Stimulated activated CD4-positive, alpha-beta T cell treated with anti-CD3 and anti-CD28 coated beads, Interleukin-15, amount 100 ng/mL, for 48 hours (primary cell): ENCODE measurements at places on chromosomes 3 and 15.

DNA sequence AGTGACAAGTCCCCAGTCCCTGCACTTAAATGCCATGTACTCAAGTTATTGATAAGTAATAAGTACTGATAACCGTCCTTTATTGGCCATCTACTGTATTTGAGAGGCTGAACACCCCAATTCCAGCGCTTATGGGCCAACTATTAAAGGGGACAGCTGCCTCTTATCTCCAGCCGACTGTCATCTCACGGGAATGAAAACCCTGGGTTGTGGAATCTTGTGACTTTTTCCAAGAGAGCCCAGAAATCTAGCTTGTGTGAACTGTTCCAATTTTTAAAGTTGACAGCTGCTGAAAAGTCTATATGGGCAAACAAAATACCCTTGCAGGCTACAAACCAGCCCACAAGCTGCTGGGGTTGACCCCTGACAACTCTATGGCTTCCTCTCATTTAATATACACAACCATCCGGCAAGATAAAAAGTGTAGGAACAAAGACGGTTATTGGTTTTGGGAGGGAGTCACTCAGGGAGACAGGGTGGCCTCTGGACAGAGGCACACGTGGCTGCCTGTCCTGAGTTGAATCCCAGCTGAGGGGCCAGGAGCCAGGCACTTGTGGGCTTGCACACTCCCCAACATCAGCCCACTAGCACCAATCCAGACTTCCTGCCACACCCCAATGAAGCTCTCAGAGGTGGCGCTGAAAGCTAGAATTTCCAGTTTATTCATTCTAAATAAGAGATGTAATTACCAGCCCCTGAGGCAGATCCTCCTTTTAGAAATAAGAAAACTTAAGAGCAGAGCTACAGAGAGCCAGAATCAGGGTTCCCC is 16.2 kb downstream of the SPSB4 start:
- no peak for DNase-seq

DNA sequence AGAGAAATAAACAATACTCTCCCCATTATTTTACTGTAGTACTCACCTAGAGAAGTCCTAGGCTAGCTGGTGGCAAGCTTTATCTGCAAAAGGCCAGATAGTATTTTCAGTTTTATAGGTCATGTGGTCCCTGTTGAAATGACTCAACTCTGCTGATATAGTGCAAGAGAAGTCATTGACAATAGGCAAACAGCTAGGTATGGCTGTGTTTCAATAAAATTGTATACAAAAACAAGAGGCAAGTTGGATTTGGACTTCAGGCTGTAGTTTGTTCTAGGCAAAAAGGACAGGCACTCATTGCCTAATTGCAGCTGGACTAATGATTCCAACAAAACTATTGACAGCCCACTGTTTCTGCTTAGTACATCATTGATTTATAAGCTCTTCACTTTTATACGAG is 328.0 kb upstream of the PDZRN3 start:
- DNase-seq, result no peak

GRCh38 chr3:101732240-101732641 is 7.8 kb downstream of the CEP97 start:
- no peak for DNase-seq

GRCh38 chr3:130935761-130936492 is 42.0 kb downstream of the ATP2C1 start:
- no peak for DNase-seq

DNA sequence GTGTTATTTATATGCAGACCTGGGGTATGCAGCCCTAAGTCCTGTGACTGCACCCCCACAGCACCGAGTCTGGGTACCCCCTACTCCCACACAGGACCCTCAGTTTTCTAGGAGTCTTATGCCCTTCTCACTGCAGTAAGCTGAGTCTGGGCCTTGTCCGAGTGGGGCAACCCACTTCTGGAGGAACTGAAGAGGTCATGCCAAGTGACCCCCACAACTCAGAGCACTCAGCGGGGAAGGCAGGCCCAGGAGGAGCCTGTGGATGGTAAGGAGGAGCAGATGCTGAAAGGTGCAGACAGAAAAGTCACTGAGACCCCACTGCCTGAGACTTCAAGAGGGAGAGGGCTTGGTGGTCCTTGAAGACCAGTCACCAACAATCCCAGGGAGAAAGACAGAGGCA is 56.1 kb upstream of the FGD5 start:
- no peak for DNase-seq

DNA sequence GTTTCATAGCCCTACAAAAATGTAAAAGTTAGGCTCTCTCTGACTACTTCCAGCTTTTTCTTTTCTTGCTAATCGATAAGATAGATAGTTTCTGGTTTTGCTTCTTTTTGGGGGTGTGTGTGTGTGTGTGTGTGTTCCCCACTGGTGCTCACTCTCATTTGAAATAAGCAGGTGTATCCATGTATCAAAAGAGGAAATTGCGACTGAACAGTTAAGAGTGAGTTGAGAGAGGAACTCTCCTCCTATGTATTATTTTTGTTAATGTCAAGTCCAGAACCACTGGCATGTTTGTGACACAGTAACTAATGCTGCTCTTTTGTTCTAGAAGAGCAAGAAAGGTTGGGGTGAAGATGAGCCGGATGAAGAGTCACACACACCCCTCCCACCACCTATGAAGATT is 96.7 kb upstream of the UMPS start:
- DNase-seq, result no peak

DNA sequence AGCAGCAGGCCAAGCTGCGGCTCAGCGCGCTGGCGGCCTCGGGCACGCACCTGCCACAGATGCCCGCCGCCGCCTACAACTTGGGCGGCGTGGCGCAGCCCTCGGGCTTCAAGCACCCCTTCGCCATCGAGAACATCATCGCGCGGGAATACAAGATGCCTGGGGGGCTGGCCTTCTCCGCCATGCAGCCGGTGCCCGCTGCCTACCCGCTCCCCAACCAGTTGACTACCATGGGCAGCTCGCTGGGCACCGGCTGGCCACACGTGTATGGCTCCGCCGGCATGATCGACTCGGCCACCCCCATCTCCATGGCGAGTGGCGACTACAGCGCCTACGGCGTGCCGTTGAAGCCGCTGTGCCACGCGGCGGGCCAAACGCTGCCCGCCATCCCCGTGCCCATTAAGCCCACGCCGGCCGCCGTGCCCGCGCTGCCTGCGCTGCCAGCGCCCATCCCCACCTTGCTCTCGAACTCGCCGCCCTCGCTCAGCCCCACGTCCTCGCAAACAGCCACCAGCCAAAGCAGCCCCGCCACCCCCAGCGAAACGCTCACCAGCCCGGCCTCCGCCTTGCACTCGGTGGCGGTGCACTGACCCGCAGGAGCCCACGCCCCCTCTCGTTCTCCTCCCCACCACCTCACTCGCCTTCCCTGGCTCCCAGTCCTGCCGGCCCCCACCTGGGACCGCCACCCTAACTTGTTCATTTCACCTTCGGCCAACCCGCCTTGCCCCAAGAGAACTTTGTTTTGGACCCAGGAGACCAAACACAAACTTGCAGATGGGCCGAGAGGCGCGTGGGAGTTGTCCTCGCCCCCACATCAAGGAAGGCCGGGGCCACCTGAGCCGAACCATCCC is 1.5 kb downstream of the FOXB1 start:
- no peak for DNase-seq

DNA sequence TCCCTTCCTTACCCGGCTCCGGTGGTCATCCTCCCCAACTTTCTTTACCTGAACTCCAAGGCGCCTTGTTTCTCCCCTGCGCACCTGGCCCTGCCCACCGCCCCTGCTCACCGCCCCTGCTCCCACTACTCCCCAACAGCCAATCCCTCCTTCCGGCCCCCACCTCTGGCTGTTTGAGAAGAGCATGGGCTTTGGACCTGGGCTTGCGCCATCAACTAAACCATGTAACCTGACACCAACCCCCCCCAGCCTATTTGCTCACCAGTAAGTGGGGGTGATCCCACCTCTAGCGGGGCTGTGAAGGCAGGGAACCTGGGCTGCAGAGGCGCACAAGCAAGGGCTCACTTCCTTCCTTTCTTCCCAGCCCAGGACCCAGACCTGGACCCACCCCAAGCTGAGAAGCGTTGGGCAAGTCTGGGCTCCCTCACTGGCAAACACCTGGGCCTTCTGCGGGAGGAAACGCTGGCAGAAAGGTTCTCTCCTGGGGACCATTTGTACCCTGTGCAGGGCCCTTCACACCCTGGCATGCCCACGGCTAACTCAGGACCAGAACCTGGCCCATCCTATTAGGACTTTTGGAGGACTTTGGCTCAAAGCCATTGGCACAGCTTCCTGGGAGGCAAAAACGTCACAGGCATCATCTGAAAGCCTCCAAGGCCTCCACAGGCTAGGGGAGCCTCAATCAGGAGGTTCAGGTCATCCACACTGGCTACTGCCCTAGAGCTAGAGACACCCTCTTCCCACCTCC is at the start of gene PLXNB1:
Gene PLXNB1 (minus strand): TSS at position 127 of the 748 bp plus-strand sequence. CDS start 5,475 bp downstream, outside the sequence.
- DNase-seq, result no peak

GRCh38 chr3:52525680-52526561 is 7.7 kb downstream of the NT5DC2 start:
- no peak for DNase-seq

DNA sequence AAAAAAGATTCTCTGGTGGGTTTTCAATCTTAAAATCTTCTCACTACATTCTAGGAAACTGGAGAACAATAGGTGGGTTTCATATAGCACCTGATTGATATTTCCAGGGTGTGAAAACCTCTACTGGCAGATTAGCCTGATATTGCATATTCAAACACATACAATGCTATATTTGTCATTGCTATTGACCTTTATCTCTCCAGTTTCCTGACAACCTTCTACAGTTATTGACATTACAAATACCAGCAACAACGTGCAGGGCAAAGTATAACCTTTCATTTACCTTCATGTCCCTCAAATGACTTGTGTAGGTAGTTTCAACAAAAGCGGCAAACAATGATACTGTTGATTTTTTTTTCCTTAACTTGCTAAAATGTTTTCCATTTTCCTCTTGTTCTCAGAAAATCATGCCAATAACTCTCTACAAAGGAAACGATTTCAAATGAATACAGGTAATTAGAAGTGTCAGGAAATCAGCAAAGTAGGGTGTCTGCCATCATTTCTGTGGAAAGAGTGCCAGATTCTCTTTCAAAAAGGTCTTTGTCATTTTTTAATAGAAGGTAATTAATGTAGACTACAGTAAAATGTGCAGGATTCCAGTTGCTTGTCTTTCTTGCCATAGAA is 72.6 kb upstream of the CDIN1 start:
- no peak for DNase-seq

GRCh38 chr3:20316238-20316637 is 130.2 kb upstream of the SGO1 start:
- no peak for DNase-seq

GRCh38 chr3:8500989-8501370 is 643 bp upstream of the LMCD1 start:
- DNase-seq, result no peak

DNA sequence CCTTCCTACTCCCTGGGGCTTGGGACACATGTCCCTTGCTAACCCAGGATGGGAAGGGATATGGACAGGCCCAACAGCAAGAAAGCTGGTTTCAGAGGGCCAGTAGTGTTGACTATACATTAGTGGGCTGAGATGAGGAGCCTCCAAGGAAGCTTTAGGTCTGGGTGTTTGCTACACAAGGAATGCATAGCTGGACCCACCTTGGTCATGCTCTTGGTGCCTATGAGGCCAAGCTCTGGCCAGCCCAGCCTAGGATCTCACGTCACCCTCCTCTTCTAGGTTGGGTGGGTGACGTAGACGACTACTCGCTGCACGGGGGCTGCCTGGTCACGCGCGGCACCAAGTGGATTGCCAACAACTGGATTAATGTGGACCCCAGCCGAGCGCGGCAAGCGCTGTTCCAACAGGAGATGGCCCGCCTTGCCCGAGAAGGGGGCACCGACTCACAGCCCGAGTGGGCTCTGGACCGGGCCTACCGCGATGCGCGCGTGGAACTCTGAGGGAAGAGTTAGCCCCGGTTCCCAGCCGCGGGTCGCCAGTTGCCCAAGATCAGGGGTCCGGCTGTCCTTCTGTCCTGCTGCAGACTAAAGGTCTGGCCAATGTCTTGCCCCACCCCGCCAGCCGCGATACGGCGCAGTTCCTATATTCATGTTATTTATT is 653 bp upstream of the WDR6 start:
- no peak for DNase-seq

DNA sequence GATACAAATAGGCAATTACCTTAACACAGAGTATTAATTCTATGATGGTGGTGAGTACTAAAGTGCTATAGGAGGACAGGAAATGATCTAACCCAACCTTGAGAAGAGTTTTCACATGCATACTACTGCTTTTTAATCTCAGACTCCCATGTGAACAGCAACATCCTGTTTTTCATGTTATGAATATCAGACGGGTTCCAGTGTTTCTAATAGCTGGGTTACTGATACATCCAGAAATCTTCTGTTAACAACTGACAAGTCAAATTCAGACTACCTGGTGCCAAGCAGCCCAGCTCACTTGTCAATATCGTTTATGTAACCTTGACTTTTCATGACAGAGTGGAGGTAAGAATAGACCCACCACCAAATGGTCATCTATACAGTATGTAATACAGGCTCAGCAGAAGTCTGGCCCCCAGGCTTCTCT is 220.2 kb upstream of the COL8A1 start:
- no peak for DNase-seq
